ENCODE measurements at places on chromosomes 3 and 15.

DNA sequence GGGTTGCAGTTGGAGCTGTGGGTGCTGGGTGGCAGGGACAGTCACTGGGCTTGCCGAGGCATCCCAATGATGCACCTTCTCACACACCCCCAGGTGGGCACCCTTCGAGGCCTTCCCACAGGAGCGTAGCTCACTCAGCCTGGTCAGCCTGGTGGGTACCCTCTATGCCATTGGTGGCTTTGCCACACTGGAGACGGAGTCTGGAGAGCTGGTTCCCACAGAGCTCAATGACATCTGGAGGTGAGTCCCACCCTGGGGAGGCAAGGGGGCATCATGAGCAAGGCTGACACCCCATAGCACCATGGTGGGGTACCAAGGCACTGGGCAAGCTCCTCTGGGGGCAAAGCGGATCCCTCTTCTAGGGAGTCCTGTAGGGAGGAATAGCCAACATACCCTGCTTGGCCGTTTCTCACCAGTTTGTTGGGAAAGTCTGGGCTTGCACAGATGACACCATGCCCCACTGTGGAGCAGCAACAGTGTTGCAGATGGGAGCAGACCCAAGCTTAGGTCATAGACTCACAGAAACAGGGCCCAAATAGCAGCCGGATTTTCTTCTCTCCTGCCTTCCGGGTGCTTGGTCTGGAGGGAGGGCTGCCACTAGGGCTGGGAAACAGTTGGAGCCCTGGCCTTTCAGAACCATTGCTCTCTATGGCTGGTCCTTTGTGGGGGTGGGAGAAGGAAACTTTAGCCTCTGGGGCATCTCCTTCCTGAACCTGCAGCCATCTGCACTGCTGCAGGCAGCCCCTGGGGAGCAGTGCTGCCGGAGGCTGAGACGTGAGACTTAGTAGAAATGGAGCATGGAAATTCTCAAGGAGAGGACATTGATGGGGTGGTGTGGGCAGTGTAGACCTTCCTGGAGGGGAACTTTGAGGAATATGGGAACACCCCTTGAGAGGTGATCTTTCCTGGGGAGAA, 5.7 kb downstream of the KLHL40 start:
- peak; percentile 60 for DNase-seq

DNA sequence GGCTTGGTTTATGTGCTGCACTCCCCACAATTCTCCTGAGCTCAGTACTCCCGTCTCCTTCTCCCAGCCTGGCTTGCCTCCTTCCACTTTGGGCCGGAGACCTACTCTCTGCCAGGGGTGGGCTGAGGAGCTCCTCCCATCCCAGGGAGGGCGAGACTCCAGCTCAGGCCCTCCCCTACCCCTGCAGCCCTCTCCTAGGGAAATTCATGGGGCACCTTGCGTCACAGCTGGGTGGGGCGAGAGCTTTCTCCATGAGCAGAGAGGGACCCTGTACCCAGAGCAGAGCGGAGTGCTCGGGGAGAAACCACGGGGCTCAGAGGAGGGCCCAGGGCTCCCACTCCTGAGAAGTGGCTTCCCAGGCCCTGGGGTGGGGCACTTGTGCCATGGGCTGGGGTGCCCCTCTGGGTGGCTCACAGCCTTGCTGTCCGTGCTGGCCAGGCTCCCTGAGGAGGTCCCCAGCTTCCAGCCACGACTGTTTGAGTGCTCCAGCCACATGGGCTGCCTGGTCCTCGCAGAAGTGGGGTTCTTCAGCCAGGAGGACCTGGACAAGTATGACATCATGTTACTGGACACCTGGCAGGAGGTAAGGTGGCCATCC, 13.3 kb downstream of the VILL start:
- DNase-seq, result no peak

GRCh38 chr3:185270262-185270955, 16.6 kb upstream of the EHHADH start:
- DNase-seq, result no peak

GRCh38 chr3:52327486-52328290, 11.6 kb downstream of the DNAH1 start:
- no peak for DNase-seq

GRCh38 chr15:80317389-80318182, 65.6 kb upstream of the CTXND1 start:
- peak; percentile 10 for DNase-seq

DNA sequence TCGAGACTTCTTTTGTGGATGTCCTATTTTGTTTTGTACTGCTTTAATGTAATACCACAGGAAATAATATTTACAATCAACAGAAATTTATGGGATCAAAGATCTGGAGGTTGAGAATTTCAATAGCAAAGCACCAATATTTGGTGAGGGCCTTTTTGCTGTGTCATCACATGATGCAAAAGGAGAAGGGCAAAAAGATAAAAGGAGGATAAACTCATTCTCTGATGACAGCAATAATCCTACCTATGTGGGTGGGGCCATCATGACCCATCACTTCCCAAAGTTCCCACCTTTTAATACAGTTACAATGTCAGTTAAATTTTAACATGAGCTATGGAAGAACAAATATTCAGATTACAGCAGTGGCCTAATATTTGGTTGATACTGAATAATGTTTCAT, 832.9 kb downstream of the OTOL1 start:
- no peak for DNase-seq

- DNase-seq, result no peak
These were observed 130.4 kb upstream of the SMAD3 start for GRCh38 chr15:66934868-66935520.

GRCh38 chr3:46705751-46706552, 4.8 kb downstream of the TMIE start:
- no peak for DNase-seq

DNA sequence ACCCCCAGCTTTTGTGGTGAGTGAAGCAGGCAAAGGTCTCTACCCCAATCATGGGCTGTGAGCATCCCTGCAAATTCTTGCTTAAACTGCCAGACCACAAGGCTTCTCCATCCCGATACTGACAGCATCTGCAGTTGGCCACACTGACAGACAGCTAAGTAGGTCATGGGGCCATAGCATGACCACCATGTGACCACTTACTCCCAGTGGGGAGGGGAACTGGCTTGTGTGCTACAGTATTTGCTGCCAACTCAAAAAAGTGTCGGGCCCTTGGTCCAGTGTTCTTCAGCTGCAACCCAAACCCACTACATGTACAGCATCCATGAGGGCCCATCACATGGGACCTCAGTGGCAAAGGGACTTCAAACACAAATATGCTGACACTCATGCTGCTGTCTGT, 103.4 kb downstream of the SEC22A start:
- DNase-seq, result peak; percentile 35

- DNase-seq, result no peak
These were observed 43.5 kb downstream of the GOLGA6L2 start for GRCh38 chr15:23403550-23403949.

DNA sequence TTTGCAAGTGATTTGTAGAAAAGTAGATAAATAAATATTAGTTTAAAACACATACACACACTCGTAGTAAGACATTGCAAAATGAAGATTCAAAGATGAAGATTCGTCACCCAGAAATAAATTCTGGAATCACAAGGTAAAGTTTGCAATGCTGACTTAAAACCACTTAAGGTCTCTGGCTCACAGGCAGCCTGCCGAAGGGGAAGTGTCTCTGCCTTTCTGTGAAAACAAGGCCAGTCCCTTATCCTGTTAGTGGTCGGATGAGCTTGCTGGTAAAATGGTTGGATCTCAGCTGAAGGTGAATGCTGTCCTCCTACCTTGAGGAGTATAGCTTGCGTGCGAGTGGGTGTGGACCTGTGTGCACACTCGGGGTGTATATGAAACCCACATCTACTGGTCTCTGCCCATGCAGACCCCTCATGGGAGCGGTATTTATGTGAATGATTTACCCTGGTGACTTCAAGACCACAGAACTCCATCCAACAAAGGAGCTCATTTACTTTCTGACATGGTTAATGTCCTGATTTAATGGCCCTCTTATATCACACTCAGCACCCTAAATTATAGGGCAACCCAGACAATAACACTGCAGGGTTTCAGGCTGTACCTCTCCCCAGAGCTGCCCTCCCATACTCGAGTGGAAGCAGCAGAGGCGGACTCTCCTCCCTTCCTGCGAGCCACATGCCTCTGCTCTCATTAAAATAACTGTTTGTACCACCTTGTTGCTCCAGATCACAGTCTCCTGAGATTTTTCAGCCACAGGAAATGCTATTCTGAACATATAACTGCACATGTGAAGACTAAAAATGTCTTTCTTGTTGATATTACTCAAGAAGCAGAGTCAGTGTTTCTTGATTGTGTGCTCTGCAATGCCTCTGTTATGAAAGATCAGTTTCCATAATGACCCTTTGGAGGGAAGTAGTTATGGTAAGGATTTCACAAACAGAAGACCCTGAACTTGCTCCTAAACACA, 45.9 kb upstream of the ALDH1A3 start:
- peak; percentile 29 for DNase-seq

GRCh38 chr15:56640127-56640526, 93.2 kb downstream of the ZNF280D start:
- DNase-seq, result no peak

DNA sequence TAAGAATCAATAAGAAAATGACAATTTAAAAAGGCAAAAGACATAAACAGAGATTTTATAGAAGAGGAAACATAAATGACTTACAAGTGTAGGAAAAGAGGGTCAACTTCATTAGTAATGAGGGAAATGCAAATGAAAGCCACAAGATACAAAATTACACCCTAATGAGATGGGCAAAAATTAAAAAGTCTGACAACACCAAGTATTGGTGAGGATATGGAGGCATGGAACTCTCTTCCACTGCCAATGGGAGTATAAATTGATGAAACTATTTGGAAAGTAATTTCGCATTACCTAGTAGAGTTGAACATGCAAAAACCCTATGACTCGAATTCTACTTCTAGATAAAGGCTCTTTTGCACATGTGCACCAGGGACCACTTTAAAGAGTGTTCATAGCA, 28.2 kb upstream of the ITGA11 start:
- DNase-seq, result no peak

DNA sequence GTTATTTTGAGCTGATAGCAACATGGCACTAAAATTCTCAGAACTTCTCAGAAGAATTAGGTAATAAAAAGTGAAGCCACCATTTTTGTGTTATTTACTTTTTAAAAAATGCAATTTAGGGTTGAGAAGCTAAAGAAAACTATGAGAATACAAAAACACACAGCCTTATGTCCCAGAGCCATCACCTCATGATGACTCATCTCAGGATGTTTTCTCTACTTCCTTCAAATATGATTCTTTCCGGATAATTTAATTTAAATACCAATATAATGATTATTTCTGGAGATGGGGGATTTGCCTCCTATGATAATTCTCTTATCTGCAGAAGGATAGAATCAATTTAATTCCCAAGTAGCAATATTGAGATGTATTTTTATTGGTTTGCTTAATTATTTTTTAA, 105.6 kb upstream of the BFSP2 start:
- DNase-seq, result no peak

DNA sequence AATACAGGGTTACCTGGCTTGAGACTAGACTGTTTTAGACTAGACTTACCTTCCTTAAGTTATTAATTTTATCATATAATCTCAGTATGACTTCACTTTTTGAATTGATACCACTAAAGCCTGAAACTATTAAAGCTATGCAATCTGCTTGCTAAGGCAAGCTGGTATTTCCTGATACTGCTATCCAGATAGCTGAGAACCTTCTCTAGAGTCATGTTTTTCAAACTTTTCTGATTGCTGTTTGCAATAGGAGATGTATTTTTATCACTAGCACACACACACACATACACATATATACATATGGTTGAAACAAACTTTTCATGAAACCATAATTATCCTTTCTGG, 9.3 kb upstream of the MAGI1 start:
- DNase-seq, result no peak

GRCh38 chr3:21544076-21544462, 206.9 kb downstream of the ZNF385D start:
- DNase-seq, result no peak

DNA sequence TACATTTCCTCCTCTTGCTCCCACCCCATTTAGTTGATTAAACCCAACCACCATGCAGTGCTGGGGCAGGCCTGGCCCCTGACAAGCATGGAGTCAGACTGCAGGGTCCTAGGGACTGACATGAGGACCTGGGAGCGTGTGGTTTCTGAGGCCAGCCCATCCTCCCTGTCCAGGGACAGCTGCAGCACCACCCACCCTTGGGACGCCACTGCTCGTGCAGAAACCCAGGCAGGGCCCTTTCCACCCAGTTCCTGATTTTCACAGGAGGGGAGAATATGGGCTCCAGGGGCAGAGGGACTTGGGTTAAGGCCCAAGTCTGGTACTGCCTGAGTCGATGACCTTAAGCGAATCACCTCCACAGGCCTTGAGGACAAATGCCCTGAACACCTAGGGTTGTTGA, 23.7 kb downstream of the PLXND1 start:
- no peak for DNase-seq

DNA sequence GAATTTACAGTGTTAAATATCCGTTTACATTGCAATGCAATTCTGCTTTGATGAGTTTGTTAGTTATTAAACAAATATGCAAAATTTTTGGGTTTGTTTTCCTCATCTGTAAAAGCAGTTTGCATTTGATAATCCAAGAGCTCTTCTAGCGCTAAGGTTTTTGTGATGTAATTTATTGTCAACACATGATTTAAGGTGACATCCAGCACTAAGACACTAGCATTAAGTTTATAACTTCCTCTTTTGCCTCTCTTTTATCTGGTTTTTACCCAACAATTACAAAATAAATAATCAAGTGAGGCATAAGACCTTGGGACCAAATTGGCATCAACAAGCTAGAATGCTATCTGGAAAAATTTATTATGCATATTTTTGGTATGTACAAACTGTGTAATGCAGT, 969 bp upstream of the DNAJC19 start:
- DNase-seq, result no peak

DNA sequence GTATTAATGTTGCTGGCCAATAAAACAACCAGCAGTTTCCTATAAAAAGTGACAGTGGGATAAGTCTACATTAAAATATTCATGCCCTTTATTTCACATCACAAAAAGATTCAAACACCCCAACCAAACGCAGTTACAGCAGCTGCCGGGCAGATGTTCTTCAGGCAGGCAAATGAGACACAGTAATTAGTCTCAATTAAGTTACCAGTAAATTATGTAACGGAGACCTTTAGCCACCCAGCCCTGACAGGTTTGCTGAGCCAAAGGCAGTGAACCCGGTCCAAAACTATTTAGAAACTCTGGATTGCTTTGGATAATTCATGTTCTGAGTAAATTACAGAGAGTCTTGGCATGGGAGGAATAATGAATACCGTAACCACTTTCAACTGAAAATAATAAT, 289.2 kb upstream of the LYSMD4 start:
- no peak for DNase-seq

GRCh38 chr3:141552440-141552991, 65.7 kb downstream of the RASA2 start:
- no peak for DNase-seq

DNA sequence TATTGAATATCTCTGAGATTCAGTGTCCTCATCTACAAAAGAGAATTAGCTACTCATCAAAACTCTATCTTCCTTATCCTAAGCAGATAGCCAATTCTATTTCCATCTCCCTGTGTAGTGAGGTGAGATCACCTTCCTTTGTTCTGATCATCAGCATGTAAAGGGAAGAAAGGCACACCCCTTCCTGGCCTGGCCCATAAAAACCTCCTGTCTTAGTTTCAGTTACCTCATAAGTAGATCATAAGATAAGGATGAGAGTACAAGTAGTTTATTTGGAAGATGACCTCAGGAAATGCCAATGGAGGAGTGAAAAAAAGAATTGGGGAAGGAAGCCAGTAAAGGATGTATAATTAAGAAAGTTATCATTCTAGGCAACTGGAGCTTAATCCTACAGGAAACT, 114.5 kb upstream of the GADL1 start:
- DNase-seq, result no peak

- DNase-seq, result no peak
These were observed 100.1 kb downstream of the CPN2 start for GRCh38 chr3:194251007-194251406.

- no peak for DNase-seq
These were observed 27.6 kb downstream of the FGD5 start for GRCh38 chr3:14846226-14846880.

- DNase-seq, result no peak
These were observed 2.9 kb downstream of the MBNL1 start for GRCh38 chr3:152271501-152272236.

Measured in globus pallidus (tissue), 1 donor.